Ascending aorta (tissue), 2 donors: ENCODE measurements at places on chromosomes 2 and 18. TPM values are rescaled to one million over a fixed set of nuclear protein-coding genes. Genes with fewer than 3 reads are reported as not detected.

DNA sequence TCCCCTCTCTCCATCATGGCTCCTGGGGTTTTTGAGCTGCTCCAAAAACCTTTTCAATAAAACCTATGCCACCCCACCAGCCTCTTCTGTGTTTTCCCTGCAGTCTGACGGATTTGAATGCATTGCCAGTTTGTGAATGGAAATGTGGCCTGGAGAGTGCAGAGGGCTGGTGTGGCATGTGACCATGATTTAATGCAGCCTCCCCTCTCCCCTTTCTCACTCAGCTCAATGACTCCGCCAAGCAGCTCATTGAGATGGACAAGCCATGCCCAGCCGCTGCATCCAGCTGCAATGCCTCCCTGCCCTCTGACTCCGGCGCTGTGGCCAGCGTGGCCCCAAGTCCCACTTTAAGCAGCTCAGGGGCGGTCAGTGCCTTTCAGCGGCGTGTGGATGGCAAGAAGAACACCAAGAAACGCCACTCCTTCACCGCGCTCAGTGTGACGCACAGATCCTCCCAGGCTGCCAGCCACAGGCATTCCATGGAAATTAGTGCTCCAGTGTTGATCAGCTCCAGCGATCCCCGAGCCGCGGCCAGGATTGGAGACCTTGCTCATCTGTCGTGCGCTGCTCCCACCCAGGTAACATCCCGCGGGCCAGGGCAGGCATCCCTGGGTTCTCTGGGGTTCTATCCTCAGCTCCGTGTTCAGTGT lies 215.3 kb downstream of the SEPTIN10 start:
- no peak for DNase-seq

DNA sequence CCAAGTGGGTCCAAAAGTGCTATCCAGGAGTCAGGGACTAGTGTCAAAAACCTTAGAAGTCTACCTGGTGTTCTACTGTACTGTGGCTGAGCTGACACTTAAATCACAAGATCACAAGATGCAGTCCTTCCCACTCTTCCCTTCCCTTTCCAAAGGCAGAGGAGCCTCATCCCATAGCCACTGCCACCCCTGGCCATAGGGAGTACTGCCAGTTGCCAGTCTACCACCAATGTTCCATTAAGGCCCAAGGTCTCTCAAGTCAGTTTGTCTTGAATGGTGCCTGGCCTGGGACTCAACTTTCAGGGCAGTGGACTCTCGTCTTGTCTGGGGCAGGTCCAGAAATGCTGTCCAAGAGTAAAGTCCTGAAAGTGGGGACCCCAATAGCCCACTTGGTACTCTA lies 585.6 kb downstream of the NUP35 start:
- no peak for DNase-seq

GRCh38 chr2:112829101-112829960 lies 7.2 kb downstream of the IL1B start:
- DNase-seq, result no peak

DNA sequence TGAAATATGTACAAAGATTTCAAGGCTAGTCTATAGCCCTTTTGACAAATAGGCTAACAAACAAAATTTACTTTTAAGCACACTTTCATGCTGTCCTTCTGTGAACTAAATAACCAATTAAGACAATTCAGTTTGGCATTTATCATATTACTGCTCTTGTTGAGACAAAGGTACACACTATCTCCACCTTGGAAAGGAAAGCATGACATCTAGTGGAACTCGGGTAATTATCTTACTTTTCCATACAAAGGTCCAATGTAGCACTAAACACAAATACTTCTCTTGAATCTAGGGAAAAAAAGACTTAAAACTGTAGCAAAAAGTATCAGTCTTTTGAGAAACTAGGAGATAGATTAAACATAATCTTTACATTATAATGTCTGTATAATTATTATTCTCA lies 125.0 kb upstream of the CD226 start:
- no peak for DNase-seq

GRCh38 chr18:58998401-58999203 lies 133.9 kb downstream of the ZNF532 start:
- DNase-seq, result peak; percentile 91

The COL4A4 gene
- total RNA-seq, result 20.5 TPM

GRCh38 chr2:31081492-31081891 lies 56.7 kb downstream of the GALNT14 start:
- DNase-seq, result no peak

DNA sequence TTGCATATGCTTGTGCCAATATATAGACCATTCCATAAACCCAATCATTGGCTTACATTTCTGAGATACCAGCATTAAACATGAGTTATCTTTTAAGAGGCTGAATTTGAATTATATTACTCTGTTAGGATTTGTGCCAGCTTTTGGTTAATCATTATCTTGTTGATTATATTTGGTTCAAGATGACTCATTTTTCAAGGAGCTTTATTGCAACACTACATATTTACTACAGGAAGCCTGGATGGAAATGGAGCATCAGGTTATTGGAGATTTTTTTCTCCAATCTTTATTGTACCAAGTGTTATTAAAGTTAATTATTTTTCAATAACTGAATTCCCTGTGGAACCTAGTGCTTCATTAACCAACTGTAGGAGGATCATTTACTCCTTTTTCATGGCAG lies 26.4 kb downstream of the EML4 start:
- no peak for DNase-seq

GRCh38 chr18:76277801-76278200 lies 217.2 kb downstream of the ZNF516 start:
- no peak for DNase-seq

The PLCD4 gene
- total RNA-seq, result 1.9 TPM

The PPP1R7 gene
- total RNA-seq, result 4.2 TPM

- no peak for DNase-seq
Observed at GRCh38 chr2:206176121-206176520, 16.4 kb downstream of the EEF1B2 start.

The KRTCAP3 gene
- not detected for total RNA-seq

DNA sequence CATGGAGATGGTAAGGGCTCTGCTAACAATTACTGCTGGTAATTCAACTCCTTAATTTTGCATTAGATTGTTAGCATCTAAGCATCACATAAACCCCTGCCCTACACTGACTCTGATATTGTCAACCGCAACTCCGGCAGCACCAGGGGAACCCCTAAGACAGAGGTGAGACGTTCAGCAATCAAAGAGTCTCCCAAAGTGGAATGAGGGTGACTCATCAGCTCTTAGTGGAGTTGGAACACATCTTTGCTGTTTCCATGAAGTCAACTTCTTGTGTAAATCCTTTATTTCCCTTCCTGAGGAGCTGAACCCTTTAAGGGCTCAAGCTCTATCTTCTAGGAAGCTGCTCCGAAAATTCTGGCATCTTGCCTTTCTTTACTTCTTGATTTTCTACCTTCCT lies 52.1 kb downstream of the ABCG8 start:
- DNase-seq, result no peak

The MAB21L4 gene
- not detected for total RNA-seq

DNA sequence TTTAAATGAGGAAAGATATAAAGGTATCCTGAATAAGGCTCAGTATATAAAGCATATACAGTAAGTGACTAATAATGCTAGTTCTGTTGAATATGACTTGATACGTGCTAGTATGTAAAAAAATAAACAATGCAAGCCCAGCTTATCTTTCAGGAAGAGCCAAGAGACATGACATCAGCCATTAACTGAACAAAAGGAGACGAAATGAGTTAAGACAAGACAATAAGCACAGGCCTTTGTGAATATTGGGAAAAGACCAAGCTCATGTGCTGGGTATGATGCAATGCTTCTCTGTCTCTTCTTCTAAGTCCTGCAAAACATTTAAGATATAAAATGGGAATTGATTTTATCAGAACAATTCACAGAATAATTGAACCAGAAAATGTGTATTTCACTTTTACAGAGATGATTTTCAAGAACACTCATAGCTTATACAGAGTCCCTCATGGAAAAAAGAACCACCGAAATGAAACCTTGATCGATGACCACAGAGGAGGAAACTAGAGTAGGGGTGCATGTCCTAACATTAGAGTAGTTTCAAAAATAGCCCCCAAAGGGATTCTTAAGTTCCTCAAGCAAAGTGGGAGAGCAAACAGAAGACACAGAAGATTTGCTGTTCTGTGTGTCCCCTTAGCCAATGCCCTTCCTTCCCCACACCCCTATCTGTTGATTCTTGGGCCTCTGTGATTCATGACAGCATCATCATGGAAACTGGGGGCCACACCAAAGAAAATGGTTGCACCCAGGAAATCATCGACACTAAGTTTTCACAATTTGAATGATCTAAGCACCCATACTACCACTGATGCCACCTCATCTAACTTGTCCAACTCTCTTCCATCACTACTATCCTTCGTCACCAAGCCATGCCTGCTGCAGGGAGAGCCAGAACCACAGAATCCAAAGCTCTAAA lies 68.0 kb upstream of the CRIM1 start:
- DNase-seq, result no peak
